ENCODE measurements at places on chromosomes 5 and 9.

- no peak for DNase-seq
Measured at GRCh38 chr5:115243412-115243811, 19.3 kb downstream of the PGGT1B start.

DNA sequence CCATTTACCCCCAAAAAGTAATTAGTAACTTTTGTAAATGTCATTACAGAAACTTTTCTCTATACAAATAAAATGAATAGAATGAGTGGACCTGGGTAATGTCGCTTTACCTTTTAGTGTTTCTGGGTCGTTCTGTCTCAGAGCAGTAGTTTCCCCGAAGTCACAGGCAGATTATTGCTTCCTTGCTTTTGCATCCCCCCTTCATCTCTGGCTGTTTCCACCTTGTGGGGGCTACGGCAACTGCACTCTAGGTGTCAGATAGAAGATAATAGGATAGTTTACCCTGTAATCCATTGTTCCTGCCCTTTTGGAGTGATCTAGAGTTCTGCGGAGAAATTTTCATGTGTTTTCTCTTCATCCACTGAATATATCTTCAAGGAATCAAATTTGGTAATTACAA is 68.7 kb downstream of the PRR16 start:
- no peak for DNase-seq

DNA sequence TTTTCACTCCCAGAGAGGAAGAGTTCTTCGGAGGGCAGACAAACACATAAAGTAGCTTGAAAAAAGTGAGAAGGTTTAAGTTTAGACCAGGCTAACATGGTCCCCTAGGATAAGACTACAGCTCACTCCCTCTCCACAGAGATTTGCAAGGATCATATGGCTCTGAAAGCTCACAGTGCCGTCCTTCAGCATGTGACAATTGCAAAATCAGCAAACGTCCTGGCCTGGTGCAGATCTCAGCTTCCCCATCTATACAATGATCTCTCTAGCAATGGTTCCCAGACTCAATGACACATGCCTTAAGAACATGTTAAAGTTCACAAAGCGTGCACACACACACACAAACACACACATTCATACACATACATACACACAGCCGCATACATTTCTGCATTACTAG is 327.6 kb downstream of the ACTL7B start:
- no peak for DNase-seq

GRCh38 chr5:178651046-178651810 is 24.4 kb upstream of the CLK4 start:
- DNase-seq = no peak

GRCh38 chr5:76691467-76692273 is 24.3 kb upstream of the F2R start:
- no peak for DNase-seq

DNA sequence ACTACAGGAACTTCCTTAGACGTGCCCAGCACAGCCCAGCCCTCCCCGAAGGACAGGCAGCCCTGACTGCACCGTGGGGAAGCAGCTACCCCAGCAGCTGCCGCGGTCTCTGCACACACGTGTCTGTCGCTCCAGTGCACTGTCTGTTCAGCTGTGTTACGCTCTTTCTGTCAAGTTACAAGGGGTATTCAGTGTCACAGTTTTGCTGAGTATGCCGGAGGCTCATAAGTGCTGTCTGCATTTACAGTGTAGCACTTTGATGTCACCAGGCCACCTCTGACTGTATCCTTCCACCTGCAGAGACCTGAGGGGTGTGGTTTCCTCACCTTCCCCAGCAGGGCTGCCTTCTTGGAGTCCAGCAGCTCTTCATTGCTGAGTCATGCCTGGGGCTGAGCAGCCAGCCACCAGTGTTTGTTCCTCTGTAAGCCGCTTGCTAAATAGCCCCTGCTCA is 126.8 kb downstream of the EHMT1 start:
- no peak for DNase-seq

- DNase-seq = no peak
Measured at GRCh38 chr5:115179394-115180164, 9.9 kb upstream of the TRIM36 start.

DNA sequence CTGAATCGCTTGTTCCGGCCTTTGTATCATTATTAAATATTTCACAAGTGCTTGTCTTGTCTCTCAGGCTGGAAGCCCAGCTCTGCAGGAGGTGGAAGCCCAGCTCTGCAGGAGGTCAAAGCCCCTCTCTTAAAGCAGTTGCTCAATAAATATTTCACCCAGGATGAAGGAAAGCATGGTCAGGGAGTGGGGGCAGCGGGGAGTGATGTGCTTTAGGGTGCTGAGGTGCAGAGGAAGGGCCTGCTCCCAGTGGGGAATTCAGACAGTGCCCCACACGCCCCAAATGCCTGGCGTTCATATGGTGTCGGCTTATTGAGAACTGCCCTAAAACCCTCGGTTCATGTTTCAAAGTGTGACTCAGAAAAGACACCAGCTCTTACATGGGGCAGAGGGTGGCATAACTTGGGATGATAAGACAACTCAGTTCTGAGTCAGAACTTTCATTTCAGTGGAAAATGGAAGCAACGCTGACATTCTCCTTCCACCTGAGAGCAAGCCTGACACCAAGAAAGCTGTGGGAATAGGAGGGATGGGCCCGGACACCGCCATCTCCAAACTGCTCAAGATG is 114.3 kb upstream of the DAP start:
- DNase-seq = no peak

GRCh38 chr9:27653246-27653645 is 80.0 kb upstream of the C9orf72 start:
- DNase-seq = no peak

DNA sequence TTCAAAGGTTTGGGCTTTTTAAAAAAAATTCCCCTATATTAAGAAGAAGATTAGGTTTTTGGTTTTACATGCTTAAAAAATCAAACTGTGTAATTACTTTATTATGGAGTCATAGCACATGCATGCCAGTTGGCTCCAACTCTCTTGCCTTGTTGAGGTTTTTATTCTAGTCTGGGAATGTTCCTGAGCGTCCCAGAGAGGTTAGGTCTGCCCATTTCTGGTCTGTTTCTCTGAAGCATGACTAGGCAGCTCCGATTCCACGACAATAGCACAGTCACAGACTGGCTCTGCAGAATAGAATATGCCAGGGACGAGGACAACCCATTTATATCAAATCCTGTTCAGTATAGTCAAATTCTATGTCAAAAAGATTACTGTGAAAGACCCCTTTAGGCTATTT is 217.0 kb downstream of the PCSK5 start:
- DNase-seq = no peak

DNA sequence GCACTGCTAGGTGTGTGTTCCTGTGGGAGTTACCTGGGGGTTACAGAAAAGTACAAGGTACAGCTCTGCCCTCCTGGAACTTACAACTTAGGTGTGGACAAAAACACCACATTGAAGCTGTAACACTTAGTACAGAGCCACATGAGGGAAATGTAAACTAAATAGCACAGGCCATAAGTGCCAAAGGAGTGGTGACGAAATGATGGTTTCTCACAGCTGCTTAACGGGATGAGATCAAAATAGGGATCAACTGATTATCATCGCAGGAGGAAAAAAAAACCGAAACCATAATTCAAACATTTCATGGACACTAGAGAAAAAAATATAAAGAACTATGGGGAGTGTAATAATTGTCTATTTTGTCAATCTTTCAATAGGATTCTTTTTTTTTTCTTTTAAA is 5.9 kb downstream of the LIX1 start:
- no peak for DNase-seq

GRCh38 chr9:36566813-36567221 is 5.9 kb upstream of the MELK start:
- no peak for DNase-seq

DNA sequence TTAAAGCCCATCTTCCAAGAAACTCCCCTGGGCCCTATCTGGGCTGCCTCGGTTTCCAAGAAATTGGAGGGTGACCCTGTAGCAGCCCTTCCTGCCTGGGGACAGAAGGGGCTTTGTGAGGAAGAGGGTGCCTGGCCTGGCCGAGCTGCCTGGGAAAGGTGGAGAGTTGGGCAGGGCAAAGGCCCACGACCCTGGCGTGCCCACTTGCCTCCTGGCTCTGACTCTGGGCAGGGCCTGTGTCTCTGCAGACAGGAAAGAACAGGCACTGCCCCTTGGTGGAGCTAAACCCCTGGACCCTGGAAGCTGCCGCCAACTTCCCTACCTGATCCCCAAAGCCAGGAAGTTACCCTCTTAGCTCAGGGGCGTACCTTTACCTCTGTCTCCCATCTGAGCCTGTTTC is 149.3 kb downstream of the RGS3 start:
- no peak for DNase-seq

DNA sequence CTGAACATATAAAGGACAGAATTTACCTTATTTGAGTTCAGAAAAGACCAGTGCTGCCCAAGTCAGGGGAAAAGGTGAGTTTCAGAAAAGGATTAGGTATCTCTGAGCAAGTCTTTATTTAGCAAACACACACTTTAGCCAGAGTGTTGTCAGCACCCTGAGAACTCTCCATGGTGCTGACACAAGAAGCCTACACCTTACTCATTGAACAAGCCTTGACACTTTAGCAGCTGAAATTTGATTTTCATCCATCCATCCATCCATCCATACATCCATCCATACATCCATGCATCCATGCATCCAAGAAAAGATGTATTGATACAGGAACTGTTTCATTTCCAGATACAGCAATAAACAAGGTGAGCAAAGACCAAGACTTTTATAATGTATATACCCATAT is 311.2 kb downstream of the TRIM32 start:
- DNase-seq = no peak

DNA sequence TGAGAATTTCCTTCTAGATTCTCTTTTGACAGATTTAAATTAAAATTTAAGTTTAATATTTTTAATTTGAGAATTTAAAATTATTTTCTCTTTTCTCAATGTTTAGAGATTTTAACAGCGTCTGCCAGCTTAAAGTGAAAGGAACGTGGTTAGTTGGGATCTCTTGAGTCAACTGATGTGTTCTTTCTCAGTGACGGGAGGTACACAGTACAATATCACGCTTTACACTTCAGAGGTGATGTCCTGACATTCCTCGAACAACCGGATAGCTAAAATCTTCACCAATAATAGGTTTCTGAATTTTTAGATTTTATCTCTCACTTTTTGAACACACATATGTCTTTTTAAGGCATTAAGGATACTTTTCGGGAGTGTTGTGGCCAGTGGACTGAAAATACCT is 81.1 kb downstream of the FAM174A start:
- no peak for DNase-seq

- no peak for DNase-seq
Measured at GRCh38 chr9:109883623-109884022, 103.6 kb downstream of the PALM2AKAP2 start.

DNA sequence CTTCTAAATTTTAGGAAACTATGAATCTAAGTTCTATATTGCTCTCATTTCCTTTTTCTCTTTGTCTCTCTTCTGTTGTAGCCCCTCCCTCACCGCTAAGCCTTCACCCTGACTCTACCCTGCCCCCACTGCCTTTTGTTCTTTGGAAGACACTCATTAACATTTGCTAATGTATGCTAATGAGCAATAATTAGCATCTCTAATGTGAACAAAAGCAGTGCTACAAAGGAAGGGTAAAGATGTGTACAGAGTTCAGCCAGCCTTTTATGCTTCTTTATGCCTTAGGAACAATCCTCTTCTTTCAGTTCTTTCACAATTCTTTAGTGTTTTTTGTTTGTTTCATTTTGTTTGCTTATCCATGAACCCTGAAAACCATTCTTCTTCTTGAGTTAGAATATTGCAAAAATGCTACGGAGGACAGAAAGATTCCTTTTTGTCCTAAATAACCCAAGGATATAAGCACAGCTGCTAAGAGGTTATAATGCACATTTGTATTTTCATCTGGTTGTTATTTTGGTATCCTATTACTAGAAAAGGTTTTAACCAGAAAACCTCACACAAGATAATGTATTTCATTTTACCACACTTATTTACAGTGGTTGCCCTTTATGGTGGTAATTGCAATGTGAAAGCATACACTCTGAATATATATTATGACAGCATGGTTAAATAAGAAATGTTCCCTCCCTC is 159.3 kb downstream of the TMC1 start:
- no peak for DNase-seq

DNA sequence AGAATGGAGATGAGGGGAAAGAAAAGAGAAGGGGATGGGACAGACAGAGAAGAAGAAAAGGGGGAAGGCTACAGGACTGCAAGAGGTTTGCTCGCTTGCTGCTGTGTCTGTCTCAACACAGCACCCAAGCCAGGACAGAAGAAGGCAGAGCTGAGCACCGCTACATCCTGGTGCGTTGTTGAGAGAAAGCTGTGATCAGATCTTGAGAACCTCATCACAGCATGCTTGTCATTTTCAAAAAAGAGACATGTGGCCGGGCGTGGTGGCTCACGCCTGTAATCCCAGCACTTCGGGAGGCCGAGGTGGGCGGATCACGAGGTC is 110.9 kb downstream of the NXNL2 start:
- no peak for DNase-seq

- DNase-seq = no peak
Measured at GRCh38 chr9:133331221-133331620, 4.8 kb downstream of the SURF6 start.

- DNase-seq = no peak
Measured at GRCh38 chr9:132679946-132680625, 9.8 kb downstream of the GTF3C4 start.

GRCh38 chr5:32520972-32521371 is 64.4 kb upstream of the SUB1 start:
- DNase-seq = no peak

- DNase-seq = no peak
Measured at GRCh38 chr9:94586316-94586715, 7.3 kb downstream of the FBP2 start.

DNA sequence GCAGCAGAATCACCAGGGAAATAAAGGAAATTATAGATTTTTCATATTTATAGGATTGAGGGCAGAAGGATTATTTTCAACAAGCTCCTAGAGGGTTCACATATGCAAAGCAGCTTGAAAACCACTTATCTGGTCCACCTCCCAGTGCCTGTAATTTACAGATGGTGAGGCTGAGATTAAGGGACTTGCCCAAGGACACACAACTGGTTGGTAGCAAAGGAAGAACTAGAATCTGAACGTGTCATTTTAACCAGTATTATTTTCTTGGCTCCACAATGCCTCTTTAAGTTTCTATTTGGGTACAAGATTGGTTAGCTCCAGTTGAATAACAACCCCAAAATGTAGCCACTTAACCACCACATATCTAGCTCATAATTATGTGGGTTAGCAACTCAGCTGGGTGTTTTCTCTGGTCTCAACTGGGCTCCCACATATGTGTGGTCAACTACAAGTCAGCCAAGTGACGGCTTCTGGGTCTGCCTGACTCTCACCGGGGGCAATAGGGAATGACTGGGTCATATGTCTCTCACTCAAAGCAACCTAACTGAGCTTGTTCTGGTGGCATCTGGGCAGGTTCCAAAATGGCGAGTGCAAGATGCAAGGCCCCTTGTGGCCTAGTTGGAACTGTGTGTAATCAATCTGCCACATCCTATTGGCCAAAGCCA is 127.7 kb downstream of the ZDHHC21 start:
- no peak for DNase-seq

- no peak for DNase-seq
Measured at GRCh38 chr5:174229514-174230370, 184.2 kb downstream of the NSG2 start.

GRCh38 chr5:149963729-149964128 is 3.2 kb downstream of the SLC26A2 start:
- no peak for DNase-seq

- DNase-seq = no peak
Measured at GRCh38 chr9:99054581-99054980, 50.3 kb upstream of the TGFBR1 start.
